A172 (cell line): ENCODE measurements at places on chromosomes 6 and 20.
A peak's percentile ranks its signal among the peaks of the same experiment; 100 is the strongest.

DNA sequence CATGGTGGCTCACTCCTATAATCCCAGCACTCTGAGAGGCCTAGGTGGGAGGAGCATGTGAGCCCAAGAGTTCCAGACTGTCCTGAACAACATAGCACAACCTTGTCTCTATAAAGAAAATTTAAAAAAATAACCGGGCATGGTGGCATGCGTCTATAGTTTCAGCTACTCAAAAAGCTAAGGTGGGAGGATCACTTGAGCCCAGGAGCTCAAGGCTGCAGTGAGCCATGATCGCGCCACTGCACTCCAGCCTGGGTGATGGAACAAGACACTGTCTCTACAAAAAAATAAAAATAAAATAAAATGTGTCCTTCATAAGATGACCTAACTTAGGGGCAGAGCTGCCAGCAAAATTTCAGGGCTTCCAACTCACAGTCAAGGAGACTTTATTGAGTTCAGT lies 12.6 kb downstream of the ID4 start:
- DNase-seq: no peak

DNA sequence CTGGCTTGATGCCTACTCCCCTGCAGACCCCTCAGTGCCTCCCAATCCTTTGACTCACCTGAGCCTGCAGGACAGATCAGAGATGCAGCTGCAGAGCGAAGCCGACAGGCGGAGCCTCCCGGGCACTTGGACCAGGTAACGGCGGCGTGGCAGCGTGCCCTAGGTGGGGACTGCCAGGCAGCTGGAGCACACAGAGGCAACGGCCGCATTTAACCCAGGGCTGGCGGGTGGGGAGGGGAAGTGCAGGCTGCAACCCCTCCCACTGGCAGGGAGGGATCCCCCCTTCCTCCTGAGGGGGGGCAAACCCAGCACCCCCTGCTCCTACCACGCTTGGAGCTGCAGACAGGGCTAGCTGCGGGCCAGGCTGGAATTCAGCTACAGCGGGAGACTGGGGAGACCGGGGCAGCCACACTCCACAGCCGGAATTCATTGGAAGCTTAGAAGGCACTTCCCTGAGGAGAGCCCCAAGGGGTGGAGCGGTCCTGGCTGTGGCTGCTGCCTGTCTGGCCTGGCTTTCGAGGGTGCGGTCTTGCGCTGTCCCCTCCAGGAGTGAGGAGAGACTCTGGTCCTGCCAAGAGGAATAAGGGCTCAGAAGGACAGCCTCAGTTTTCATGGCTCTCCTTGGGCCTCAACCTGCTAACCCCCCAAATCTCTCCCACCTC lies at the start of gene MATN4:
Gene MATN4 (minus strand): TSS at position 183 of the 662 bp plus-strand sequence. CDS start 2,717 bp downstream, outside the sequence.
- no peak for DNase-seq

DNA sequence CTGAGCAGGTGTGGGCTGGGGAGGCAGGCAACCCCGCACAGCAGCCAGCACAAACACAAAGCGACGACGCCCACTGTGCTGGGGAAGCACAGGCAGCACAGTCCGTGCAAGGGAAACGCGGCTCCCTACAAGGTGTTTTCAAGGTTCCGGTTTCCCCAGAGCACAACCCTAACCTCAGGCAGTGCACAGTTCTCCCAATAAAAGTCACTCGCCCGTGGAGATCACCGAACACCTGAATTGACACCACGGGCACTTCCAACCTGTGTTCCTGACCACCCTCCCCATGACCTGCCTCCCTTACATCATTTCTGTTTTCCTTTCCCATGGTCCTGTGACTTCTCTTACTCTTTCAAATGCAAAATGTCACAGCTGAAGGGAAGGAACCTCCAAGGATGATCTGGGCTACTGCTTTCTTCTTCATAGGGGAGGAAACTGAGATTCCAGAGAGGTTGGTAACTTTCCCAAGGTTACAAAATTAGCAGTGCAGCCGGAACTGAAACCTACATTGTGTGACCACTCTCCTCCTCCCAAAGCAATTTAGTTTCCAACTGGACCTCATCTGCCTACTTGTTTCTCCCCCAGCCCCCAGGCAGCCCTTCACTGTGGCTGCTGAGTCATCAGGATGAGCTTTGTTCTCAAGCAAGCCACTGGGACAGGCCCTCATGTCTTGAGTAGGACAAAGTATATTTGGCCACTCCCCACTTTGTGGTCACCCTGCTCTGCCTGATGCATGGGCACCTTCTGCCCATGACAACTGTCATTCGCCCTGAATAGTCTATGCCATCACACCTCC lies 125.3 kb downstream of the ATXN1 start:
- DNase-seq: peak; percentile 84

DNA sequence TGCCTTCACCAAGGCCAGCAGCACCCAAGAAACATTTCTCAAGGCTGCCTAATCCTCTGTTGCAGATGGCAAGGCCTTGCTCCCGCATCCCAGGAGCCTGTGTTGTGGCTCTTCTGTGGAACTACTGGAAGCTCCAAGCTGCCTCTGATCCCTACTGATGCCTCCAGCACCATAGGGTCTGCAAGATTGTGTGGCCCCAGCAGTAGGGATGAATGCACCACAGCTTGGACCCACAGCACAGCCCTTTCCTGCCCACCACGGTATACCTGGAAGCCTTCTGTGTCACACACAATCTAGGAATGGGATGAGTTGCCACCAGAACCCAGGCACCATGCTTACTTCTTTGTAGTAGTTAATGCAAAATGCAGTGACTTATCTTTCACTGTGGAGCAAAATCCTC lies 291.1 kb upstream of the FOXQ1 start:
- DNase-seq: no peak

GRCh38 chr6:72657407-72658197 lies 35.7 kb downstream of the KCNQ5 start:
- no peak for DNase-seq

DNA sequence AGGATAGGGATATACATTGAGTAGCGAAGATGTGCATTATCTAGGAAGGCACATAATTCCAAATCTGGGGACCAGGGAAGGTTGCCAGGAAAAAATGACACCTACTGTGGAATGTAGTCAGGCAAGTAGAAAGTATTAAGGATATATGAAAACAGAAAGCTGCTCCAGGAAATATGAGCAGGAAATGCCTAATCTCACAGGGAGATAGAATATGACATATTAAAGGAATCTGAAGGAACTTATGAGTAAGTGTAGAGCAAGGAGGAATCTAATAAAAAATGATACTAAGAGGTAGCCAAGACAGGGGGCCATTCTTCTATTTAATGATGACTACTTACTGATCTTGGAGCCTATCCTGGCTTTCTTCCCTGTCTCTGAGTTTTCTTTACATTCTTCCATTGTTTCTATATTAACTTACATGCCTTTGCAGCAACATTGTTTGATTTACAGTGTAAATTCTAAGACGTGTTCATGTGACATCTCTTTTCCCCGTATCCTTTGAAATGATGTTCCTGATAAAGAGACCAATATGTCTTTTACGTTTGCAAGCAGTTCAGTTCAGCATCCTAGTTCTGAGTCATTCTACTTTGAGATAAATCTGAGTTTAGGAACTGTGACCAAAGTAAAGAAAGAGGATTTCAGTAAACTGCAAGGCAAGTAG lies 58.6 kb downstream of the TINAG start:
- peak; percentile 41 for DNase-seq
